Activated CD8-positive, alpha-beta T cell treated with anti-CD3 and anti-CD28 coated beads, Interleukin-2, amount 10 ng/mL, durations not matched to agents 7 days and 5 days (primary cell): ENCODE measurements at places on chromosomes 11 and 22. TPM values are rescaled to one million over a fixed set of nuclear protein-coding genes. Genes with fewer than 3 reads are reported as not detected.

Gene SCGB1A1
- total RNA-seq: not detected

Gene MOGAT2
- not detected for total RNA-seq

Gene MFRP
- not detected for total RNA-seq

Gene SF3B2
- total RNA-seq: 241 TPM

Gene MMP3
- total RNA-seq: not detected

Gene RAB38
- 0.70 TPM for total RNA-seq

Gene ZNF280B
- 2.6 TPM for total RNA-seq

Gene MAPK8IP2
- 0.29 TPM for total RNA-seq

GRCh38 chr11:11086979-11087378 lies 229.1 kb upstream of the ZBED5 start:
- peaks cover 5% of the 10 kb centered on the region for H3K27me3 ChIP-seq
- H3K36me3 ChIP-seq: no peaks in the 10 kb centered on the region
- H3K27ac ChIP-seq: no peak overlapping the region
- peaks cover 3% of the 10 kb centered on the region for H3K4me1 ChIP-seq

- no peak overlapping the region for H3K27ac ChIP-seq
- H3K27me3 ChIP-seq: peaks cover 60% of the 10 kb centered on the region
- H3K4me3 ChIP-seq: no peak overlapping the region
- no peak for DNase-seq
- peaks cover 33% of the 10 kb centered on the region for H3K4me1 ChIP-seq
These were observed 1.0 kb downstream of the CHRM4 start for GRCh38 chr11:46390331-46391171.

DNA sequence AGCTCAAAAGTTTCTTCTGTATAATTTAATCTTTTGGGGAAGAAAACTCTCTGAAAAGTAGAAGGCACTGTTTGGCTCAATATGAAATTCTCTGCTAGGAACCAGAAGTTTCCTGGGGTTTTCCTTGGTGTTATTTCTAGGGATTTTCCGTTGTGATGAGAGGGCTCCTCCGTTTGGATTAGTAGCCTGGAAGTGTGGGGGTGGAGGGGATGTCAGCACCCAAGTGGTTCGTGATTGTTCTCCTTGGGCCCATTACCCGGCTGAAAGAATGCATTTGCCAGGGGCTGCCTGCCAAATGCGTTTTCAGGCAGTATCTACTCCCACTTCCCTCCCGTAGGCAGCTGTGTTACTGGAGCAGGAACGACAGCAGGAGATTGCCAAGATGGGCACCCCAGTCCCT lies 4.3 kb downstream of the SF3B2 start:
- peaks cover 22% of the 10 kb centered on the region for H3K4me1 ChIP-seq
- no peak for DNase-seq
- H3K36me3 ChIP-seq: peaks cover 76% of the 10 kb centered on the region
- H3K27me3 ChIP-seq: no peaks in the 10 kb centered on the region
- H3K4me3 ChIP-seq: no peak overlapping the region

DNA sequence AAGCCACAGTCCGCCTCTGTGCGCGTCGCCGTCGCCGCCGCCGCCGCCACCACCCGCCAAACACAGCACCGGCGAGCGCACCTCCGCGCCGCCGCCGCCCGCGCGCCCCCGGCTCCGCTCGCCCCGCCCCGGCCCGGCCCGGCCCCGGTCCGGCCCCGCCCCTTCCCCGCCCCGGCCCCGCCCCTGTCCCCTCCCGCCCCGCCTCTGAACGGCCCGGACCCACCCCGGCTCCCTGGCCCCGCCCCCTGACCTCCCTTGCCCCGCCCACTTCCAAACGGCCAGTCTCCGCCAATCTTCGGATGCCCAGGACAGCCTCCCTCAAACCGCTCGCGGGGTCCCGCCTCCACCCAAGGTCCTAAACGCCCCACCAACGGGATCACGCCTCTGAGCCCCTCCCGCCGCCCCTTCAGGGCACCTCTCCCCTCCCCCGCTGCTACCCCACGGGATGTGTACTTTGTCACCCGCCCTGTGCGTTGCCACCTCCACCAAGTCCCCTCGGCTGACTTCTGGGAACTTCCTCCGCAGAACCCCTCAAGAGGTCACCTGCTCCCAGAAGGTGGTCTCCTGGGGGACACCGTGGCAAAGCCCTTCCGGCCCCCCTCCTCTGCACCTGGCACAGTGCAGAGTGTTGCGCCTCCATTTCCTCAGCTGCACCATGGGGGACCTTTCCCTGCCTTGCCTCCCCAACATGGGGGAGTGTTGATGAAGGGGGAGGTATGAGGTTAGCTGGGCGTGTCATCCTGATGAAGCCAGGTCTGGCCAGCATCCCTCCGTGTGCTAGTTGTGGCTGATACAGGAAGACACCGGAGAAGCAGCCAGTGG lies at the start of gene KIAA0930:
KIAA0930 (minus strand) TSS at position 85 of the 822 bp plus-strand sequence. CDS start 191 bp downstream, outside the sequence.
- H3K27ac ChIP-seq: peak within 1 kb of the TSS; percentile 90
- no peaks in the 10 kb centered on the region for H3K27me3 ChIP-seq
- peak; percentile 94 for DNase-seq
- peak within 1 kb of the TSS; percentile 92 for H3K4me3 ChIP-seq
